ENCODE measurements at places on chromosomes 5 and 9.

DNA sequence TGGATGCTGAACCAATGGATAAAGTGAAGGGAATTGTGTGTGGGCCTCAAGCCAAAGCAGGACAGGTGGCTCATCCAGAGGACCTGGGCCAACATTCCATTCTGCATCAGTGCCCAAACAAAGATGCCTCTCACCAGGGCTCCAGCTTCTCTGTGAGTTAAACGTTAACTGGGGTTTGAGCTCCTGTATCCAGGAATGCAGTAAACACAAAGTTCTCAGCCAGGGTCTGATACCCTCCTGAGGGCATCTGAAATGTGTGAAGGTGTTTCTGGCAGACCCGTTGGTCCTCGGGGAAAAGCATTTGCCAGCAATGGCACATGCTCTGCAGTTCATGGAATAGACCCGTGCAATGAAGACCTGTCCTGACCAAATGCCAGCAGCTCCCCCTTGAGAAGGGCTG, 33.9 kb upstream of the AOPEP start:
- DNase-seq, result no peak

- DNase-seq, result no peak
Observed at GRCh38 chr9:114282507-114282906, 40.4 kb upstream of the ORM1 start.

DNA sequence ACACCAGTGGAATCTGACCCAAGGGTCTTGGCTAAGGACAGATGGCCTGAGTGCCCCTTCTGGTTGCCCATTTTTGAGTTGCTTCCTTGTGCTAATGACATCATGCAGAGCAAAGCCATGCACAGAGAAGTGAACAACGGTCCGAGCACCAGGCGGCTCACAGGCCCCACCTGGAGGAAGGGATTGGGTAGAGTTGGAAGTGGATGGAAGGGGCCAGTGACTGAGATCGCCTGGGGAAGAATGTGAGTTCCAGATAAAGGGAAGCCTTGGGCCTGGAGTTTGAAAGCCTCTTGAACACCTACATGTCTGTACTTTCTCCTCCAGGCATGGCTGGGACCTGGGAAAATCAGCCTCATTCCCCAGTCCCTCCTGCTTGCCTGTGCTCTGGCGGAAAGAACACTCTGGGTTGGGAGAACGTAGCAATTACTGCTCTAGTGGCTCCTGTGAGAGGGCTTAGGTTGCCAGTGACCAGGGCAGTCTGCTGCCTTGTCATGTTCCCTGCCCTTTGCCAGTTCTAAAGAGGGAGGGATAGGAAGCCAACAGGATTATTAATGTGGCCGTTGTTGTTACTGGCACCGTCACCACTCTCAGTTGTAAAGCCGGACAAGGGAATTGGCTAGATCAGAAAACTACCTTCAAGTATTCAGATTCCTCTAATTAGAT, 62.5 kb upstream of the PTPN3 start:
- no peak for DNase-seq

DNA sequence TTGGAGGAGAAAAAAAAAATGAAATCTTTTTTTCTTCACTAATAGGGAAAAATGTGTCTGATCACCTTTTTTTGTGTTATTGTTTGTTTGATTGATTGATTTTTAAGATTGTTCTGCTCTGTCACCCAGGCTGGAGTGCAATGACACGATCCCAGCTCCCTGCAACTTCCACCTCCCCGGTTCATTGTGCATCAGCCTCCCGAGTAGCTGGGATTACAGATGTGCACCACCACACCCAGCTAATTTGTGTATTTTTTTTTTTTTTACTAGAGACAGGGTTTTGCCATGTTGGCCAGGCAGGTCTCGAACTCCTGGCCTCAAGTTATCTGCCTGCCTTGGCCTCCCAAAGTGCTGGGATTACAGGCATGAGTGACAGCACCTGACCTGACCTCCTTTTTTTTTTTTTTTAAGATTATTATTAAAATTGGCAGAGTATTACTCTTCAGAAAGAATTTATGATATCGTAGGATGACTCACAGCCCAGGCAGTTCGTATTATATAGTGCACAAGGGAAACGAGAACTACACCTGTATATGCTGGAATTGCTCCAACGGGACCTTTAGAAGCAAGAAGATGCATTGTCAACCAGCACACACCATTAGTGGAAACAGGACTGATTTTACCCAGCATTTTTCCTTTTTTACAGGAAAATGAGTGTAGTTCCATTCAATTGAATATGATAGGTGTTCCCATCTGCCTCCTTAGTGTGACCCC, 27.7 kb downstream of the FUBP3 start:
- no peak for DNase-seq

DNA sequence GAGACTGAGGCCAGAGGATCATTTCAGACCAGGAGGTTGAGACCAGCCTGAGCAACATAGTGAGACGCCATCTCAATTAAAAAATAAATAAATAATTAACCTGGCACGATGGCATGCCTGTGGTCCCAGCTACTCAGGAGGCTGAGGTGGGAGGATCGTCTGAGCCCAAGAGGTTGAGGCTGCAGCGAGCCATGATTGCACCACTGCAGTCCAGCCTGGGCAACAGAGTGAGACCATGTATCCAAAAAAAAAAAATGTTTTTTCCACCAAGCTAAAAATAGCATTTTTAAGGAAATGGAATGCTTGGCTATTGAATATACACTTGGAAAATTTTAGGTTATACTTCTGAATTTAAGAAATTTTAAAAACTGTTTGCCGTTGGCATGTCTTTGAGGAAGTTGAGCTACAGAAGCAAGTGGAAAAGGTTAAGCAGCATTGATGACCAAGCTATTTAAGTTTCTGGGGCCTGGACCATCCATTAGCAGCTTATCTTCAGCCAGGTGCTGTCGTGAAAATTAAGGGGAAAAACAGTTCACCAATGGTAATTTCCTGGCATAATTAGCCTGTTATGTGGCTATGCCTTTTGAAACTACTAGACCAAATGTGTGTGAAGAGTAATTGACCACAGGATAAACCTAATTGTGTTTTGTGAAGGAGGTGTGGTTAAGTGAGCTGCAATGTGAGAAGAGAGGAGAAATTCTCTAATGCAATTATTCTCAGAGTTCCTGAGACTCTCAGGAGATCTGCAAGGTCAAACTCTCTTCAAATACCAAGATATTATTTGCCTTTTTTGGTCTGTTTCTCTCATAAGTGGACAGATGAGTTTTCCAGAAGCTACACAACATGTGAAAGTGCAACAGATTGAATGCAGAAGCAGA, 21.0 kb downstream of the F2R start:
- DNase-seq, result no peak

GRCh38 chr9:111052791-111053190, 14.5 kb upstream of the LPAR1 start:
- DNase-seq, result no peak

DNA sequence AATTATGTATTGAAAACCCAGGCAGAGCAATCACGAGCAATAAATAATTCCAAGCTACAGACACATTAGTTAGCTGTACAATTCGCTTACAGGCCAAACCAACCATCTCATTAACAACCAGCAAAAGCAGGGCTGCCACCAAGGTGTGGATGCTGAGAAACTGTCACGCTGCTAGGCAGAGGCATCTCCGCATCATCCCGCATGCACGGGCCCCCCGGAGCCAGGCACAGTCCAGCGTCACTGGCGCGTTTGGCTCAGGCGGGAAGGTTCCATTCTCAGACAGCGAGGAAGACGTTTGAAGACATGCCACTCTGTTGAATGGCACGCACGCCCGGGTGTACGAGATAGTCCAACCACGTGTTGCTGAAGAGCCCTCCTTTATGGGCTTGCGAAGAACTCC, 184.0 kb downstream of the OLFM1 start:
- no peak for DNase-seq

DNA sequence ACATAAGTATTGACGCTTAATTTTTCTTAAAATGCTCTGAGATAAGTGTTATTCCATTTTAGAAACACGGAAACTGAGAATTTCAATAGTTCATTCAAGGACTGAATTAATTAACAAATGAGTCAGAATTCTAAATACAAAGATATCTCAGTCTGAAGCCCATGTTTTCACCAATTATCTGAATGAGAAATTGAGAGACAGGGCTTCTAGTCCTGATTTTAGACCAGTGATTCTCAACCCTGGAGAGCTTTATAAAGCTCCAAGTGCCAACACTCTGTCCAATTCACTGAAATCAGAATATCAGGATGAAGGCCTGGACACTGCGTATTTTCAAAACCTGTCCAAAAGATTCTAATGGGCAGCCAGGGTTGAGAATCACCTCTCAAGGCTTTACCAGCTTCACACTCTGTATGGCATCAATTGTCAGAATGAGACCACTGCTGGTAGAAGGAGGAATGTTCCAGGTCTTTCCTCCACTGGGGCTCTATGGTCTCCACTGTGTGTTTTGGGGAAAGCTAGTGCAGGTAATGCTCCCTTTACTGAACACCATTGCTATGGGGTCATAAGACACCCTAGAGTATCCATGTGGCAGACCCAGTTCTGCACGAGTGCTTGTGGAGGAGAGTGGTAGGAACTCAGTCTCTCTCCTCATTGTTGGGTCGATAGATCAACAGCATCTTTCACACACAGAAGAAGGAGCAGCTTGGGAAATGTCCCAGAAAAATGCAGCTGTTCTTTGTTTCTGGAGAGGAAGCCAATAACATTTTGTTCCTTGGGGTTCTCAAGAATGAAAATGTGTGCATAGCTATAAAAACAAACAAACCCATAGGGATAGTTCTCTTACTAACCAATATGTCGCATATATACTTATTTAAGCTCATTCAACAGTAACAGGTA, 99.7 kb upstream of the OSMR start:
- DNase-seq, result no peak
